ENCODE measurements at places on chromosomes 4 and X.

DNA sequence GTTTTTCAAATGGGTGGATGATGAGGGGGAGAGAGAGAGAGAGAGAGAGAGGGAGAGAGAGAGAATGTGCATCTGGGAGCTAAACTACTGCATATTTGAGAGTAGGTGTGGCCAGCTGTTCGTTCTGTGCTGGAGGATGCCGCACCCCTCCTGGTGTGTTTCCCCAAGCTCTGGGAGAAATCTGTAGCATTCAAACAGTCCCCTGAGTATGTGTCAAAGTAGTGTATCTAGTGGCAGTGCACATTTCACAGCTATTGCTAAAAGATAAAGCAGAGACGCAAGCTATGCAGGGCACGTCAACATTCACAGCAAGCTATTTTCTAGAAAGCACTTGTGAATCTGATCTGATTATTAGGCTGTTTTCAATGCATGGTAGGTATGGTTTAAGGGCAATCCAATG lies 83.5 kb upstream of the LIMCH1 start:
- DNase-seq: peak; percentile 43

- DNase-seq: no peak
Observed at GRCh38 chr4:122928930-122929329, 6.5 kb upstream of the NUDT6 start.

- DNase-seq: no peak
Observed at GRCh38 chrX:39985071-39985470, 112.7 kb downstream of the BCOR start.

GRCh38 chr4:149345424-149345823 lies 470.2 kb downstream of the IQCM start:
- DNase-seq: no peak

DNA sequence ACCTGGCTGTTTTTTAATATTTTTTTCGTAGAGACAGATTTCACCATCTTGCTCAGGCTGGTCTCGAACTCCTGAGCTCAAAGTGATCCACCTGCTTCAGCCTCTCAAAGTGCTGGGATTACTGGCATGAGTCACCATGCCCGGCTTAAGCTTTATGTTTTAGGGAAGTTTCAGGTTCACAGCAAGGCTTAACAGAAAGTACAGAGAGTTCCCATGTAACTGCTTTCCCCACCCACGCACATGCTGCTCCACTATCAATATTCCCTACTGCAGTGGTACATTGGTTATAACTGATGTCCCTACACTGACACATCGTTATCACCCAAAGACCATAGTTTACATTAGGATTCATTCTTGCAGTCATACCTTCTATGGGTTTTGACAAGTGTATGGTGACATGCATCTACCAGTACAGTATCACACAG lies 62.7 kb downstream of the PRPS1 start:
- no peak for DNase-seq

DNA sequence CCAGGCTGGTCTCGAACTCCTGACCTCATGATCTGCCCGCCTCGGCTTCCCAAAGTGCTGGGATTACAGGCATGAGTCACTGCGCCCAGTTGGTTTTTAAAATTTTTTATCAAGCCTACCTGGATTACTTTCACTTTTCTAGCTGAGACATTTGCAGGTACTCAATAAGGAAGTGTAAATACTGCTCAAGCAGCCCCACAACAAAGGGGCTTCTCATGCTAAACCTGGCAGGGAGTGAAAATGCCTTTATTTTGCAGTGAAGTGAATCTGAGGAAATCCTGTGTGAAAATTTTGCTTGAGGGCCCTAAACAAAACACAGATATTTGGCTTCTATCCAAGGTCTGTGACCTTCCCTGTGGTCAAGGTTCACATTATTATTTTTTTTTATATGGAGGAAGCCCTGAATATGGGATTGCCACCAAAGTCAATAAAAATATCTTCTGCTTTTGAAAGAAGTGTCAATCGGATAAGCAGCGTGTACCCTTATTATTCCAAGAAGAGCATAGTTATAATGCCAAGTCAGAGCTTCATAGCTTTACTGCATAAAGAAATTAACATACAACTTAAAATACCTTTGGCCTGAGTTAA lies 481.0 kb downstream of the SH2D1A start:
- no peak for DNase-seq

- DNase-seq: no peak
Observed at GRCh38 chrX:40147126-40147952, 49.6 kb upstream of the BCOR start.

GRCh38 chrX:22325096-22325495 lies 52.4 kb downstream of the CBLL2 start:
- peak; percentile 58 for DNase-seq

DNA sequence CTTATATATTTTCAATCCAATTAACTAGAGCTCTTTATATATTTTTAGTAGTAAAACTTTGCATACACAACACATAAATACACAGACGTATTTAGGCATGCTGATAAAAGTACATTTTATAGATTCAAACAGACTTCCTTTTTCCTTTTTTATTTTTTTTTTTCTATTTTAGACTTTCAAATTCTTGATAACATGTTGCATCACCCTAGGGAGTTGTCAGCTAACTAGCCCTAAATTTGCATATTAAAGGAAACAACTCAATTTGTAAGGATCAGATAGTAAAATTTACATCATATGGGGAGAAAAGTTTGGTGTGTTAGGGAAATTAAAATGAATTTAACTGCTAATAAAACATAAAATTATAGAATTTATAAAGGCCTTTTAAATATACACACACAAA lies 47.4 kb upstream of the APOOL start:
- no peak for DNase-seq

- no peak for DNase-seq
Observed at GRCh38 chrX:44439242-44439794, 95.8 kb upstream of the EFHC2 start.

DNA sequence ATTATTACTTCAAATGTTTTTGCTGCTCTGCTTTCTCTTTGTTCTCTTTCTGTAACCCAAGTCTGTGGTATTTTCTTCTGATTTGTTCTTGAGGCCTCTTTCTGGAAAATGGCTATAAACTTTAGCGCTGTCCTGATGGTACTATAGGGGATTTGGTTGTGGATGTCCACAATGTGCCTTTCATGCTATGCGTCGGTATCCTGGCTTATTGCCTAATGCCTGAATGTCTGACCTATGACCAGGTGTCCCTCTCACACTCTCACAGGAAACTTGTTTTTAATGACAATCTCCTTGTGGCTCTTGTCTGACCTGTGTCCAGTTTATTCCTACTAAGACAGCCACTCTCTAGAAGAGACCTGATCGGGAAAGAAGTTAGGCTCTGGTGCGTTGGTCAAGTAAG lies 222.4 kb upstream of the NR3C2 start:
- DNase-seq: no peak

DNA sequence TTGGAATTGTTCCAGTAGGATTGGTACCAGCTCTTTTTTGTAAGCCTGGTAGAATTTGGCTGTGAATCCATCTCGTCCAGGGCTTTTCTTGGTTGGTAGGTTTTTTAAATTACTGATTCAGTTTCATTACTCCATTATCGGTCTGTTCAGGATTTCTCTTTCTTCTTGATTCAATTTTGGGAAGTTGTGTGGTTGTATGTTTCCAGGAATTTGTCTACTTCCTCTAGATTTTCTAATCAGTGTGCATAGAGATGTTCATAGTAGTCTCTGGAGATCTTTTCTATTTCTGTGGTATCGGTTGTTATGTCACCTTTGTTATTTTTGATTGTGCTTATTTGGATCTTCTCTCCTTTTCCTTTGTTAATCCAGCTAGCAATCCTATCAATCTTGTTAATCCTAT lies 248.7 kb downstream of the ARHGAP10 start:
- no peak for DNase-seq

GRCh38 chrX:65731684-65732289 lies 64.3 kb downstream of the MSN start:
- no peak for DNase-seq

DNA sequence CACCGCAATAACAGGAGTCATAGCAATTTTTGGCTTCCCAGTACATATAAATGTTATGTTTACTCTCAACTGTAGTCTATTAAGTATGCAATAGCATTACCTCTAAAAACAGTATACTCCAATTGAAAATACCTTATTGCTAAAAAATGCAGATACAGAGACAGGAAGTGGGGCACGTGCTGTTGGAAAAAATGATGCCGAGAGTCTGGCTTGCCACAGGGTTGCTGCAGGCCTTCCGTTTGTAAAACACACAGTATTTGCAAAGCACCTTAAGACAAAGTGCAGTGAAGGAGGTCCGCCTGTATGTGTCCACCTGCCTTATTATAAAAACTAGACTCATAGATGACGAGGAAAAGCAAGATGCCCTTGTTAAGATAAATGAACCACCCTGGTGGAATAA lies 23.5 kb downstream of the CD99 start:
- DNase-seq: no peak

Measured in EH (cell line).